Spleen (tissue), 13 donors: ENCODE measurements at places on chromosomes 11 and 22.
A peak's percentile ranks its signal among the peaks of the same experiment; 100 is the strongest.

DNA sequence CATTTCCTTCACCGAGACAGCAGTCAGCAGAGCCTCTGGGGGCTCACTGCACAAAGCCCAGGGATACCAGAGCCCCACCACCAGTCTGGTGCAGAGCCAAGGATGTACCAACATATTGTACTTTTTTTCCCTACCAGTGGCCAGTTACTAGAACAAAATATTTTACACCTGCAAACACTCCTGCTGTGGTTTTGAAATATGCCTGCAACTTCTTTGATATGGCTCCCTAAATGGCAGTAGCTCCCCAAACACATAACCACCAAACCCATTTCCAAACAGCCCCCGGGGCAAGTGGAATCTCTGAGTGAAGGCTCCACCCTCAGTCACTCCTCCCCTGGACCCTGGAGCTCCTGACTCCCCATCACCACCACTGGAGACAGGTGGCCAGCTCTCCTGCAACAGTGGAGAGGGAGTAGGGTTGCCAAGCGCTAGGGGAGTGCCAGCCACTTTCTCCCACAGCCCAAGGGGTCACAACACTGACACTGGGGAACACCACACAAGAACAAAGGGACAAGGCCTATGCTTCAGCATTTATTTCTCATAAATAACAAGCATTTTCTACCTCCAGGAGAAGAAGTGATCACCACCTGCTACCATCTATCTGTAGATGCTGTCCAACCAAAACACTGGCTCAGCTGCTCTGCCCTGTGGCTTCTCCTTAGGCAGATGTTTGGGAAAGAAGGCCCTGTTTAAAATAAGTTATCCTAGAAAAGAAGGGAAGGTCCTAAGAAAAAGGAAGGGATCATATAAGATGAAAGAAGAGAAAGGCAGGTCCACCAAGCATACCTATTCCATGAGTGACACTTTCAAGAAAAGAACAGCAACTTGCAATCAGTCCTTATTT is 15.1 kb downstream of the DGCR2 start:
- H3K4me3 ChIP-seq = no peak overlapping the region
- no peaks in the 10 kb centered on the region for H3K27me3 ChIP-seq
- no peak overlapping the region for H3K27ac ChIP-seq
- no peak for DNase-seq
- peaks cover 29% of the 10 kb centered on the region for H3K4me1 ChIP-seq

DNA sequence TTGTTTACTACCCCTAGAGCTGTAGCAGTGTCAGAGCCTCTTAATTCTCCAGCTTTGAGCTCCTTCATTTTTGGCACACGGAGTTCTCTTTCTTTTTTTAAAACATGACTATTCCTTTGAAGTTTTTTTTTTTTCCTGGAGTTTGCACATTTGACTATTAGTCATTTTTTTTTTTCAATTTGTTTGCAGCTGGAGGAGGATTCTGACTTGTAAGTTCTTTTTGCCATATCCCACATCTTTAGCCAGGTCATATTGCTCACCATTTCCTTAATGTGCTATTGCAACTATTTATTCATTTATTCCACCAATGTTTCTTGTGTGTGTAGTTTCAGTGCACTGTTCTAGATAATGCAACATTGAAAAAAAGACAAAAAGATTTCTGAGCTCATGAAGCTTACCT is 166.3 kb upstream of the ARHGAP20 start:
- H3K4me3 ChIP-seq = no peak overlapping the region
- no peaks in the 10 kb centered on the region for H3K27me3 ChIP-seq
- no peak overlapping the region for H3K27ac ChIP-seq
- H3K4me1 ChIP-seq = no peaks in the 10 kb centered on the region
- no peaks in the 10 kb centered on the region for H3K36me3 ChIP-seq
- no peak for DNase-seq

DNA sequence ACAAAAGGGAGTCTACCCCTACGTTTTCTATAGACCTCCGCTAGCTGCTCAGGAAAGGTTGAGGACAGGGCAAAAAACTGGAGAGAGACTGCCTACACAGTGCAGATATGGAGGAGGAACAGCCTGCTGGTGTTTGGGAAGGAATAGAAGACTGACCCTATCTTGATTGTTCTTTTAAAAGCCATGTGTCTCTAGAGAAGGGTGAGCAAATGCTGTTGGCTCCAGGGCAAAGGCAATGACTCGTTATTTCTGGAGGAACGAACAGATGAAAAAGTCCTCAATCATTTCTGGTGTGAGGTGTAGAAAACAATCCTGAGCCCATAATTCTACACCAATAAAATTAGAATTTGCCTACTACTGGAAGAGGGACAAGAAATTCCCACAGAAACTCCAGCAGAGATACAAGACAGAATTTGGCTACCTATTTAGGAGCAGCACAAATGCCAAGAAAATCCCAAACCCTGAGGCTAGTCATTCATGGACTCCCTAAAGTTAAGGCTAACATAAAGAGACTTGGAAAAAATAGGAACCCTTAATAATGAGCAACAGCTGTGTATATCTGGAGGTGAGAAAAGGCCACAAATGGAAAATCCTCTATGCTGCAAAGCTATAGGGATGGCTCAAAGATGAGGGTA is 1206.3 kb upstream of the CNTN5 start:
- no peaks in the 10 kb centered on the region for H3K4me1 ChIP-seq
- H3K27ac ChIP-seq = no peak overlapping the region
- H3K27me3 ChIP-seq = no peaks in the 10 kb centered on the region
- no peak overlapping the region for H3K4me3 ChIP-seq

- peaks cover 64% of the 10 kb centered on the region for H3K36me3 ChIP-seq
- H3K27ac ChIP-seq = no peak overlapping the region
- H3K4me3 ChIP-seq = no peak overlapping the region
Measured at GRCh38 chr22:41226723-41227655, 13.7 kb downstream of the CHADL start.

- H3K36me3 ChIP-seq = no peaks in the 10 kb centered on the region
- no peaks in the 10 kb centered on the region for H3K27me3 ChIP-seq
- DNase-seq = no peak
- no peak overlapping the region for H3K27ac ChIP-seq
- H3K4me3 ChIP-seq = no peak overlapping the region
Measured at GRCh38 chr22:30043161-30043560, 37.1 kb upstream of the HORMAD2 start.

GRCh38 chr22:31287818-31288495 is 4.3 kb downstream of the PIK3IP1 start:
- H3K36me3 ChIP-seq = peaks cover 18% of the 10 kb centered on the region
- peaks cover 97% of the 10 kb centered on the region for H3K4me1 ChIP-seq
- peak overlapping the region; percentile 99 for H3K27ac ChIP-seq

- no peaks in the 10 kb centered on the region for H3K36me3 ChIP-seq
- H3K27ac ChIP-seq = peak overlapping the region; percentile 96
- H3K4me1 ChIP-seq = peaks cover 49% of the 10 kb centered on the region
- peak overlapping the region; percentile 92 for H3K4me3 ChIP-seq
- peak; percentile 85 for DNase-seq
- peaks cover 4% of the 10 kb centered on the region for H3K27me3 ChIP-seq
Measured at GRCh38 chr11:10294290-10294953, 403 bp upstream of the SBF2 start.

DNA sequence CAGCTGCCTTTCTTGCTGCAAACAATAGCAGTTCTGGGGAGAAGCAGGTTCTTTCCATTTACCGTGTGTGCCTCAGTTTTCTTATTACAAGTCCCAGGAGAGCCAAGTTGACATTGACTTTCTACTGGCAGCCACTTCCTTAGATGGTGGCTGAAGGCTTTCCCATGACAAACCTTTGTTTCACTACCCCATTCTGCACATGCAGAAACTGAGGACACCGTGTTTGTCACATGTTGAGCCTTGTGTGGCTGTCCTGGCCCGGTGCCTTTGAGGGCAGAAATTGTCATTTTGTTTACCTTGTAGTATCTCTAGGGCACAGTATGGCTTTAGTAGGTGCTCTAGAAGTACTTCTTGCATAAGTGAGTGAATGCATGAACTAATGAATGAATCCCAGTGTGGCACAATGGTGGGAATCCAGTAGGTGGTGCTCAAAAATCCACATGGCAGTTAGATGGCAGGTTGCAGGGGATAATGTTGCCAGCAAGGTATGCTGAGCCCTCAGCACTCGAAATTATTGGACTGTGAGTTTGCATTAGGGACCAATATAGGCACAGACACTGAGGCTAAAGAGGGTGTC is 101.6 kb downstream of the CSNK2A3 start:
- H3K36me3 ChIP-seq = no peaks in the 10 kb centered on the region
- no peaks in the 10 kb centered on the region for H3K27me3 ChIP-seq
- DNase-seq = peak; percentile 27
- H3K4me3 ChIP-seq = no peak overlapping the region
- no peaks in the 10 kb centered on the region for H3K4me1 ChIP-seq

- H3K36me3 ChIP-seq = peaks cover 16% of the 10 kb centered on the region
- H3K27me3 ChIP-seq = no peaks in the 10 kb centered on the region
- no peak overlapping the region for H3K27ac ChIP-seq
- H3K4me3 ChIP-seq = no peak overlapping the region
Measured at GRCh38 chr11:46463701-46464421, 72.3 kb upstream of the CHRM4 start.

DNA sequence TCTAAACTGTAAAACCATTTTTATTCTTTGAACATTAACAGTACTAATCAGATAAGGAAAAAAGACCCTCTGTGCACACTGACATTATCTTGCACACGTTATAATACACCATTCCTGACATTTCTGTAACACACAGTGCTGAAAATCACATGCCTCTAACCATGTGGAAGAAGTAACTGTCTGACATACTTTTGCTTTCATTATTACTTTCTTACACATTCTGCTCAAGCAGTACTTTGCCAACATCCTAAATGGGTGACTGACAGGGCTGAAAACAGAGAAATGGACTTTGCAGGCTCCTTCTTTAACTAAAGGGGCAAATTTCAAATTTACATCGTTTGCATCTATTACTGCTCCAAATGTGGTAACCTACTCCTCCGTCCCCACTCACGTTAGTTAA is 22.8 kb upstream of the TP53AIP1 start:
- no peak overlapping the region for H3K27ac ChIP-seq
- peaks cover 18% of the 10 kb centered on the region for H3K36me3 ChIP-seq
- no peak for DNase-seq
- no peaks in the 10 kb centered on the region for H3K27me3 ChIP-seq
- H3K4me3 ChIP-seq = no peak overlapping the region

GRCh38 chr11:69027704-69028372 is 14.8 kb upstream of the MRGPRF start:
- H3K27me3 ChIP-seq = no peaks in the 10 kb centered on the region
- no peak overlapping the region for H3K4me3 ChIP-seq
- no peak overlapping the region for H3K27ac ChIP-seq
- no peak for DNase-seq

DNA sequence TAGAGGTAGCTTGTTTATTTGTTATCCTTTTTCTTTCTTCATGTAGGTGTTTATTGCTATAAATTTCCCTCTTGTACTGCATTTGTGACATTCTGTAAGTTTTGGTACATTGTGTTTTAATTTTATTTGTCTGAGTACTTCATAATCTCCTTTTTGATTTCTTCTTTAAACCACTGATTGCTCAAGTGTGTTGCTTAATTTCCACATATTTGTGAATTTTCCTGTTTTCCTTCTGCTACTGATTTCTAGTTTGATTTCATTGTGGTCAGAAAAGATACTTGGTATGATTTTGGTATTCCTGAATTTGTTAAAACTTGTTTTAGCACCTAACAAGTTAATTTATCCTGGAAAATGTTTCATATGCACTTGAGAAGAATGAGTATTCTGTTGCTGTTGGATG is 15.1 kb downstream of the OR10V1 start:
- no peaks in the 10 kb centered on the region for H3K4me1 ChIP-seq
- H3K36me3 ChIP-seq = no peaks in the 10 kb centered on the region
- no peak for DNase-seq

DNA sequence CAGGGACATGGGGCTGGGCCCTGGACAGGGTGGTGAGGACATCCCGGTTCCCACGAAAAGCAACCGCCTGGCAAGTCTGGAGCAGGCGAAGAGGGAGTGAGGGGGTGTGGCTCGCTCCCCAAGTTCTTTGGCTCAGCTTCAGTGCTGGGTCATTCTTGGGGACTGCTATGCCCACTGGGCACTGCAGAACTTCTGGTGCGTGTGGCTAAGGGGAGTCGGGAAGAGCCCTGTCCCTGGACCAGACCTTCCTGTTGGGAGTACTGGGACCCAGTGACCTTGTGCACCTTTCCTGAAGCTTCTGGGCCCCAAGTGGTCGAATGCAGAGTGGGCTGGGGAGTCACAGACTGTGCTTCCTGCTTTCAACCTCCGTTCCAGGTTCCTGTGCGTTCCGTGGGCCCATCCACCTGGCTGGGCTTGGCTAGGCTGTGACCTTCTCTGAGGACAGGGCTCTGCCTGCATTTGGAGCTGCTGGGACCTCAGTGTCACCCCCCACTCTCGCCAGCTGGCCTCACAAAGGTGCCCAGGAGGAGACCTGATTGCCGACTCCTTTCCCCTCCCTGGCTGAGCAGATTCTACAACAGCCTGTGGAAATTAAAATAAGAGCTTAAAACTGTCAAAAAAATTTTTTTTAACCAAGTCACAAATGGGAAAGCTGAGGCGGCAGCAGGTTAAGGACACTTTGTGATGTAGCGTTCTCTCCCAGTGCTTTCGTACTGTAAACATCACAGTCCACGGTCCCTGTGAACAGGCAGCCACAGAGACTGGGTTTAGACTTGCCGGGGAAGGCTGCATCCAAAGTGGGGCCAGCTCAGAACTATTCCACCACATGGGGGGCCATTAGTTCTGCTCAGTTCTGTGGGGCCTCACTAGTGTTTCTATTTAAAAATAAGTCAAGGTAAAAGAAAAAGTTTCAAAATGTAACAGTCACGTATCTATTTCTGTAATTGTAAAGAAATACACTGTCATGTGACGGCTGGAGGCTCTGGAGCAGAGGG is 63.8 kb upstream of the WNT7B start:
- H3K36me3 ChIP-seq = no peaks in the 10 kb centered on the region
- H3K4me1 ChIP-seq = peaks cover 69% of the 10 kb centered on the region

DNA sequence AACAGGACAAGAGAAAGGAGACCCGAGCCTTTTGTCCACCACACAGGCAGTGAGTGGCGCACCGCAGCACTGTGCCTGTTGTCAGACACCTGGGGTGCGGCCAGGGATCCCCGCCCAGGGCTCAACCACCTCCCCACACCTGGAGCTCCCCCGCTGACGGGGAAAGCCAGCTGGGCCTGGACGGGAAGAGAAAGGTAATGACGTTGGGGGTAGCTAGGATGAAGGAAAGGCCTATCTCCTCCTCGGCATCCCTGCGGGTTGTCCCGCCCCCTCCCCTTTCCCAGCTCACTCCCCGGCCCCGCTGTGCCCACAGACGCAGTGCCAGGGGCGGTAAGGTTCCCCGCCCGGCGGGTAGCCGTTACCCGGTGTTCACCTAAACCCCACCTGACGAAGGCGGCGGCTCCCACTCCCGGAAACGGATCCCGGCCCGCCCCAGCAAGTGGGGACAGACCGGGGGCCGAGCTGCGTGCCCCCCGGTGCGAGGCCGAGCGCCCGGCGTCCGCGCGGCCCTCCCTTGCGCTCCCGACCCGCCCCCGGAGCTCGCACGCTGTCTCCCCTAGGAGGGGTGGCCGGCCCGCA is 495 bp downstream of the HYOU1 start:
- H3K27me3 ChIP-seq = no peaks in the 10 kb centered on the region
- peaks cover 4% of the 10 kb centered on the region for H3K36me3 ChIP-seq
- peaks cover 54% of the 10 kb centered on the region for H3K4me1 ChIP-seq

GRCh38 chr11:114265122-114265878 is 30.9 kb upstream of the NNMT start:
- H3K27ac ChIP-seq = no peak overlapping the region
- no peak overlapping the region for H3K4me3 ChIP-seq
- no peaks in the 10 kb centered on the region for H3K27me3 ChIP-seq
